ENCODE measurements at places on chromosomes 12 and 14. TPM values are rescaled to one million over a fixed set of nuclear protein-coding genes. Genes with fewer than 3 reads are reported as not detected.

DNA sequence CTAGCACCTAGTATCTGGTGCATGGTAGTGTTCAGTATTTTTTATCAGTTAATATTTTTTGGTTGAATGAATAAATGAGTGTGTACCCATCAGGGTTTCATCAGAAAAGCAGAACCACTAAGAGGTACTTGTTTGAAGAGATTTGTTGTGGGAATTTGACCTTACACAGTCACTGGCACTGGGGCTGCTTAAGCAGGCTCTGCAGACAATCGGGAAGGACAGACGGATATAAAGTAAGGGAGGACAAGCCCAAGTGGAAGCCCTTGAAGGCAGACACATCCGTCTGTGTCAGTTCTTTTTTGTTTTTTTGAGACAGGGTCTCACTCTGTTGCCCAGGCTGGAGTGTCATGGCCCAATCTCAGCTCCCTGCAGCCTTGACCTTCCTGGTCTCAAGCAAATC lies 38.7 kb downstream of the CD9 start:
- DNase-seq = no peak

The ZNF10 gene
- polyA plus RNA-seq = 17.1 TPM

DNA sequence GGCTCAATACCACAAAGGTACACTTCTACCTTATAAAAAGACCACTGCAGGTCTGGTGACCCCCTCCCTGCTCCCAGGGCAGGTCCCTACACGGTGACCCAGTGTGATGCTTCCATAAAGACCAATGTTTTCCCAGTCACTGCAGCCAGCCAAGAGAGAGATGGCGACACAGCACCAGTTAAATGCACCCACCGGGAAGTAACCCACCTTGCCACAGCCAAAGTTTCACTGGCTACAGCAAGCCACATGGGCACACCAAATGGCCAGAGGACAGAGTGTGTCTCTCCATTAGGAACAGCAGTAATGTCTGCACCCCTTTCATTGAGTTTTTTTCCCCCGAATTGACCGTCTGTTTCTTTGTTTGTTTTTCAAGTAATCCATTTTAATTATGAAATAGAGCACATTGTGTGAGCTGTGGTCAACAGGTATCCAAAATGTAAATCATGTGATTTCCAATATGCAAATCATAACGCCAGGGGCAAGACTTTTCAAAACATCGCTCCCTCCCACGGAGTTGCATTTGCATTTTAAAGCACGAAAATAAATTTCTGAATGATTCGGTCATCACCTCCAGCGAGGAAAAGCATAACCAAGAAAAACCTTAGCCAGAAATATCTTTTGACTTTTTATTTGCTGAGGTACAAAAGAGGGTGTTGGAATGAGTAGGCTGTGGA lies 48.9 kb upstream of the EML1 start:
- no peak for DNase-seq

GRCh38 chr12:31322801-31323207 lies 3.1 kb downstream of the SINHCAF start:
- no peak for DNase-seq

The A2M gene
- polyA plus RNA-seq = 256 TPM

GRCh38 chr14:64736271-64737169 lies 32.3 kb downstream of the PLEKHG3 start:
- DNase-seq = no peak

The ADAM21 gene
- polyA plus RNA-seq = 0.34 TPM

DNA sequence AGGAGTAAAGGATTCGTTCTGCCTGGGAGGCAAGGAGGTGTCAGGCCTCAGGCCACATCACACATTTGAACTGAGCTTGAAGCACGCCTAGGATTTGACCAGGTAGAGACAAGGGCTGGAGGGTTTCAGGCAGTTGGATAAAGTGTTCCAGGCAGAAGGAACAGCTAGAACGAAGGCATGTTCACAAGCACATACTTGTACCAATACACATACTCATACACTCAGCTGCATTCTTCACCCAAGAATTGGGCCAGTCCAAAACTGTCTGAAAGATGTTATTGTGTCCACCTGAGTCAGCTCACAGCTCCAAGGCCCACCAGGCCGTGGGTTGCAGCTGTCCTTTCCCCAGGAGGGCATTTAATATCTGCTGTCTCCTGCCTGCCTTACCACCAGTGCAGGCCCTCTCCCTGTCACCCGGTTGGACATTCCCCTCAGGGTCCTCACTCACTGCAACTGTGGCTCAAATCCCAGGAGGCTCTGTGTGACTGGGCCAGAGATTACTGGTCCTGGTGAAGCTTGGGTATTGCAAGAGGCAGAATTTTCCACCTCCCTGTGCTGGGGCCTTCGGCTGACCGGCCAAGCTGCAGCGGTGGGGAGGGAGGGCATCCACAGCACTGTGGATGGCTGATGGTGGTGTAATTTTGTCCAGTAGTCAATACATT lies 12.8 kb upstream of the AQP2 start:
- DNase-seq = no peak

The ASCL1 gene
- polyA plus RNA-seq = 0.22 TPM

DNA sequence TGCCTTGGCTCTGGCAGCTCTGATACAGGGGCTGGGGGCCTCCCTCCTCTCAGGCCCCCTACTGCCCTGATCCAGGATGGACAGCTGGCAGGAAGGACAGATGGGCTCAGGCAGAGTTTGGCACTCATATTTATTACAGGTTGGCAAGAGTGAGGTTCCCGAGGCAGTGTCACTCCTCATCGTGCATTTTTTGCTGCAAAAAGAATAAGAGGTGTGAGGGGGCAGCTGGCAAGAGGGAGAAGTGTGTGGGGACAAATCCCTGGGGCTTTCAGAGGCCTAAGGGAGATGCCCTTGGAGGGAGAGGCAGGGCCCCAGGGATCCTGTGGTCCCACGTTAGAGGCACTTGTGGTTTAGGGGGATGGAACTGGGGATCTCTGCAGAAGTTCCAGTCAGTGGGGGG lies 5.0 kb downstream of the CMTM5 start:
- DNase-seq = no peak

The SLC8B1 gene
- polyA plus RNA-seq = 14.0 TPM

- DNase-seq = no peak
These were observed 74.4 kb downstream of the POLR3B start for GRCh38 chr12:106431839-106432411.

The POLE2 gene
- polyA plus RNA-seq = 16.7 TPM
